ENCODE measurements at places on chromosomes 11 and 22. TPM values are rescaled to one million over a fixed set of nuclear protein-coding genes. Genes with fewer than 3 reads are reported as not detected.

GRCh38 chr11:73664877-73665276 lies 18.5 kb downstream of the PLEKHB1 start:
- DNase-seq, result no peak

GRCh38 chr11:131749101-131749500 lies 378.7 kb downstream of the NTM start:
- no peak for DNase-seq

DNA sequence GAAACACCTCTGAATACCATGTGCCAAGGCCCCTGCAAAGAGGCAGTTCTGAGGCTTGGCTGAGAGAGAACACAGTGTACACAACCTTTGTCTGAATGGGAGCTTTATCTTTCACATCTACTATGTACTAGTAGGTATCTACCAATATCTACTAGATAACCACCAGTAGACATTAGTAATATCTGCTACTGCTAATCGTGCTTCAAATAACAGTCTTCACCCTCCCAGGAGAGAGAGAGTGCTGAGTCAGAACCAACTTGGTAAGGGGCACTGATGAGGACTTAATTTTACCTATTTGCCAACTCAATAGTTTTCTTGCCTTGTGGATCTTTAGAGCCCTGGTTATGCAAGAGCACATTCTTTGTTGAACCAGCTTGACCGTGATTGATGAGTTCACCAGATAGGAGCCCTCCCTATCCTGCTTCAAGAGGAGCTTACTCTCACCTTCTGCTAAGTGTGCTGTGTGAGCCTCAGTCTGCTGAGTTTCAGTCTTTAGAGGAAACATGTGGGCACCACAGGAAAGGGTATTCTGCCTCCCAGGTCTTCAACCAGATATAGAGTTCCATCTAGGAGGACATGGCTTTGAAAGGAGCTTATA lies 967.5 kb downstream of the NTM start:
- DNase-seq, result no peak

- DNase-seq, result no peak
Observed at GRCh38 chr11:113134626-113135025, 173.4 kb downstream of the NCAM1 start.

GRCh38 chr11:83706566-83706965 lies 420.4 kb upstream of the CCDC90B start:
- no peak for DNase-seq

DNA sequence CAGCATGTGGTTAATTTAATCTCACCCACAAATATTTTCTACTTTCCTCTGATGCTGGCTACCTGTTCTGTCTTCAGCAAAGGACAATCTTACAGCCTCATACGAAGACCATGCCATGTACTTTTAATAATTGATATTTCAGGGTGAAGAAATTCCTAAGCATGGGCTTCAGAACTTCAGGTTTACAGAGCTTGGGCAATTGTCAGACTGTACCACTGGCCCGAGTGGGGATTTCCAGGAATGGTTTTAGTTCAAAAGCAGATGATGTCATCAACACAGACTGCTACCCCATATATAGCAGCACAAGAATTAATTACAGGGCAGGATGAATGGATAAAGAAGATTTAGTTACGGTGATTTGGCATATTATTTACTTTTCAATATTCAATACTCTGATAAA lies 171.8 kb downstream of the ETS1 start:
- DNase-seq, result no peak

DNA sequence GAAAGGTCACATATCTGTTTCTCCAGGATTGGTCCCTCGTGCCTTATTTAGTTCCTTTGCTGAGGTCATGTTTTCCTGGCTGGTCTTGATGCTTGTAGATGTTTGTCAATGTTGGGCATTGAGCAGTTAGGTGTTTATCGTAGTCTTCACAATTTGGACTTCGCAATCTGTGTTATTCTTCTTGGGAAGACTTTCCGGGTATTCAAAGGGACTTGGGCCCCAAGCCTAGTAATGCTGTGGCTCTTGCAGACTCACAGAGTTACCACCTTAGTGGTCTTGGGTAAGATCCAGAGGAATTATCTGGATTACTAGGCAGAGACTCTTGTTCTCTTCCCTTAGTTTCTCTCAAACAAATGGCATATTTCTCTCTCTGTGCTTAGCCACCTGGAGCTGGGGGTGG lies 223.5 kb downstream of the GRIK4 start:
- DNase-seq, result no peak

- no peak for DNase-seq
Observed at GRCh38 chr22:42972649-42973535, 42.1 kb downstream of the PACSIN2 start.

GRCh38 chr11:128282053-128282452 lies 305.3 kb downstream of the ETS1 start:
- no peak for DNase-seq

- DNase-seq, result no peak
Observed at GRCh38 chr11:90326647-90327046, 103.8 kb upstream of the CHORDC1 start.

- no peak for DNase-seq
Observed at GRCh38 chr11:110053848-110054414, 39.3 kb upstream of the ZC3H12C start.

DNA sequence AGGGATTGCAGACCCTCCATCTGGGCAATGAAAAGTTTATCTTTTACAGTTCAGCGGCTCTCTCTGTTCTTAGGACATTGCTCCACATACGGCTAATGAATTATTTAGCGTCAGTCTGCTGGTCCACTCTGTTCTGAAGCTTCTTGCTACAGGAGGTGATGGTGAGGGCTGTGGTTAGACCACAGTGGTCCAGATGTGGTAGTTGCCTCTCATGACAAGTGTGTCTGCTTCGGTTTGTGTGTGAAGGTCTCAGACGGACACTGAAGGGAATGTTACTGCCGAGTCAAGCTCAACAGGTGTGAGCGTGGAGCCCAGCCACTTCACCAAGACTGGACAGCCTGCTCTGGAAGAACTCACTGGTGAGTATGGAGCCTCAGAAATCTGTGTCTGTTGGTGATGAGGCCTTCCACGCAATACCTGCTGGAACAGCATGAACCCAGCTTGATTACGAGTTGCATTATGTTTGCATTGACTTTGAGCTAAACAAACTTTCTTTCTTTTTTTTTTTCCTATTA lies 220.8 kb downstream of the DBX1 start:
- DNase-seq, result no peak

GRCh38 chr11:129929721-129930120 lies 34.3 kb upstream of the NFRKB start:
- no peak for DNase-seq

DNA sequence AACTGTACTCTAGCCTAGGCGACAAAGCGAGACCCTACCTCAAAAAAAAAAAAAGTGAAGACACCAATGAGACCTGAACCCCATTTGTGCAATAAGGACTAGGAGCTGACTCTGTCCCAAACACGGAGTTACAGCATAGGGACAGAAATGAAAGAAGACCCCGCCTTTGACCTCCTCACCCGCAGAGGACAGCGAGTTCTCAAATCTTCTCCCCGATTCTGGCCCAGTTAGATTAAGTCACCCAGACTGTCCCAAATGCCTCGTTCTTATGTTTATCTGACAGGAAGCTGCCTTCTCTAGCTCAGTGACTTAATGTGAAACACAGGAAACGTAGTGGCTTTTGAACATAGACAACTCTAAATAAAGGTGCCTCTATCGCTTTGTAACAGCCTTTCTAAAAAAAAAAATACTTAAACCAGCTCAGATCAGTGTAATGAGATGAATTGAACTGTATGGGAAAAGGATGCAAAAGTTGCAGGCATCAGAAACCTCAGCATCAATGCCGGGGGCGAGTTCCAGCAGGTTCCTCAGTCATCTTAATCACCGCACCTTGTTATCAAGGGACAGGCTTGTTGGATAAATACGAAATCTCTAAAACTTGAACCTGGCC lies 10.6 kb downstream of the MYH9 start:
- no peak for DNase-seq

DNA sequence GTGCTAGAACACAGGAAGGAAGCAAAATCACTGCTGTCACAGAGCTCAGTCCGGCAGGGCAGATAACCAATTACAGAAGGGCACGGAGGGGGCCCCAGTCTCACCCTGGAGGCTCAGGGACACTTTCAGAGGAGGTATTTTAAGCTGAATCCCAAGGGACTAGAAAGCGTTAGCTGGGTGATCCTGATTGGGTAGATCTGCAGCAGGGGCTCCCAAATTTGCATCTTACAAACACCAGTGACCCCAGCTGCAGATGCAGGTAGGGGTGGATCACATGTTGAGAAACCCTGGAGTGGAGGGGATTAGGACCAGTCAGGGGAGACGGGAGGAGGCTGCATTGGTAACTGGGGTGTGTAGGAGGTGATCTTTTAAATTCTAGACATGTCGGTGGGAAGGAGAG lies 91.4 kb downstream of the CSNK2A3 start:
- no peak for DNase-seq

GRCh38 chr11:77770629-77771028 lies 49.9 kb downstream of the RSF1 start:
- DNase-seq, result no peak

DNA sequence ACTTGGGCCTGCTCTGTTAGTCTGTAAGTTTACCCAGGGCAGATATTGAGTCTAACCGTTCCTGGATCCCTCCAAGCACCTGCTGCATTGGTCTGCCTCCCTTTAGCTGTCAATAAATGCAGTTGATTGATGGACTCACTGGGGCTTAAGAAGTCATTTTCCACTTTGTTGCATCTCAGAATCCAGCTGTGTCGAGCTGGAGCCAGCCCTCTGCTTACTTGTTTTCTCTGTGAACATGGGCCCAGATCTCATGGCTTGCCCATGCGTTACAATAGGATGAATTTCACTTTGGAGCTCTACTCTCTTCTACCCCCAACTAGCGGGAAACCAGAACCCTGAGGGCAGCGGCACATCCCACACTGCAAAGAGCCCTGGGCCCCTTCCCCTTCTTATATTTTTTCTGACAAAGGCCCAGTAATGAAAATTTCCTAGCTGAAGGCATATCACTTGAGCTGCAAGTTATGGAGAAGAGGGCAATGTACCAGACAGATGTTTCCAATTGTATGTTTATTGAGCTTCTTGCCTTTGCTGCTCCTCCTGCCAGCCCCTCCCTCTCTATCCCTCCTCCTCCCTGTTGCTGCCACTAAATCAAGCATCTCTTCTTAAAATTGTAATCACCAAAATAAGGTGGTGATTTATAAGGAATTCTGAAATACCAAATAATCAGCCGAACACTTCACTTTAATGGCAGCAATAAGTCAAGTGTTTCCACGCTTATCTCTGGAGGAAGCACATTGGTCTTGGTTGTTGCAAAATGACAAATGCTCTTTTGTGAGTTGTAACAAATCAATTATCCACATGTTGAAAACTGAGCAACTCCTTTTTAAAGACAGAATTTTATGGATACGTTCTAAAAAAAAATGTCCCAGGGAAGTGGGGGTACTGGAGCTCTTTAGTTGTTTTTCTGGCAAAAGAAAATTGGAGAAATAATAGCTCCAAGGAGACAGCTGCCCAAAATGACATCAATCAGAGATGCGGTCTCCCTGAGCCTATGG lies 212.3 kb upstream of the ZBED5 start:
- no peak for DNase-seq

- DNase-seq, result no peak
Observed at GRCh38 chr11:45666648-45667642, 1.5 kb upstream of the CHST1 start.

DNA sequence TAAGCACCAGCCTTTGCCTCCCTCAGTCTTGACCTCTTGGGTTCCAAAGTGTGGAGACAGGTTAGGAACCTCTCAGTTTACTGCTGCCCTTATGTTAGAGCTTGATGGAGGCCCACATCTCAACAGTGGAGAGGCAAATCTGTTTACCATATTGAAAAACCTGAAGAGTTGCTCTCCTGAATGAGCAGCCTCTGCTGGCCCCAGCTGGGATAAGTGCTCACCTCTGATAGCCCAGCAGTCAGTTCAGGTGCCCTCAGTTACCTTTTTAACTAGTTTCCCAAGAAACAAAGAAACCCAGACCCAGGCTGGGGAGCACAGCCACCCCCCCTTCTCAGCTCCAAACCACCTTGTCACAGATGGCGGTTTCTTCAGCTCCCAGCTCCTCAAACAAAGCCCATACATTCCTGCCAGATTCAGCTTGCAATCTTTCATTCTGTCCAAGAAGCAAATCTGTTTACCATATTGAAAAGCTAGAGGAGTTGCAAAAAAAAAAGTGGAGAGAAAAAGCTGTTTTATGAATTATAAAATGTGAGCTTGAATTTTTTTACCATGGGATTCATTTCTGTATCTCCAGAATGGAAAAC lies 57.2 kb downstream of the PPFIBP2 start:
- DNase-seq, result no peak

DNA sequence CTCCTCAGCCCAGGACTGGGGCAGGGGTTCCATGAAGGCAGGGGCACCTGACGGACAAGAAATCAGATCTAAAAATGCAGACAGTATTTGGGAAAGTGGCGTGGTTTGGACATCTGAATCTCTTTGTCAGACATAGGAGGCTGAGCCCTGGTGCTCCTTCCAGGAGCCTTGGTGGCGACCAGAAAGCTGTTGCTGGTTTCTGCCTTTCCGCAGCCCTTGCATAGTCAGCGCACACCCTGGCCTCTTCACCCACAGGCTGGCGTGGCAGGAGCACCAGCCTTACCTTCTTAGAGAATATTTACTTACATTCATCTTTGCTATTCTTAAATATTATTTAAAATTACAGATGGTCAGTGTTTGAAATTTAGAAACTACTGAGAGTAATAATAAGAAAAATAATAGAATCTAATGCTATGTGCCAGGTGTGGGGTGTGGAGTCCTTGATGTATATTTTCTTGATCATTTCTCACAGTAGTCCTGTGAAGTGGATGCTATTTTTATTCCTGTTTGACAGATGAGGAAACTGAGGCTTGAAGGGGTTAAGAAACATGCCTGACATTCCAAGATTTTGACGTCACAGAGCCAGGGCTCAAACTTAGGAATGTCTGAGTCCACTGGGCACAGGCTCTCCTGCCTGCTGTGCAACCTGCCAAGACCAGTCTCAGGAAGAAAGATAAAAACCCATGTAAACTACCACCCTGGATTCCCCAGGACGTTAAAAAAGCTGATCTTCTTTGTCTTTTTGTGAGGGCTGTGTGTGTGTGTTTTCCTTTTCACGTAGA lies 51.6 kb downstream of the TBC1D22A start:
- no peak for DNase-seq

Gene ILK
- total RNA-seq, result 87.6 TPM

Gene APOBEC3C
- total RNA-seq, result 2.6 TPM

Gene P4HA3
- 5.4 TPM for total RNA-seq

Gene PANX3
- not detected for total RNA-seq

Gene OR6A2
- total RNA-seq, result 0.89 TPM

Gene NNMT
- total RNA-seq, result 2.5 TPM

Gene ST13
- 407 TPM for total RNA-seq

Gene TRIM48
- total RNA-seq, result not detected

Gene LUZP2
- 118 TPM for total RNA-seq

Gene SYCE3
- total RNA-seq, result not detected

Data from spinal cord (tissue), 10 donors.